Hematopoietic multipotent progenitor cell treated with erythropoietin and hydrocortisone succinate and interleukin-3 and kit ligand, for 8 days (in vitro differentiated cells): ENCODE measurements at places on chromosomes 1 and 21.

- DNase-seq = no peak
These were observed 157.1 kb upstream of the HMGB4 start for GRCh38 chr1:33706634-33707255.

GRCh38 chr1:153790966-153791647 lies 15.9 kb downstream of the SLC27A3 start:
- DNase-seq = peak; percentile 62

GRCh38 chr1:60111716-60112115 lies 38.1 kb upstream of the C1orf87 start:
- no peak for DNase-seq

GRCh38 chr1:25562101-25562927 lies 18.9 kb downstream of the LDLRAP1 start:
- no peak for DNase-seq

GRCh38 chr1:162023181-162023546 lies 505 bp downstream of the OLFML2B start:
- DNase-seq = no peak

GRCh38 chr1:1889090-1889750 lies 1.7 kb downstream of the GNB1 start:
- no peak for DNase-seq

- DNase-seq = no peak
These were observed at the start of gene CFAP107 for GRCh38 chr1:12745992-12746323. TSS of gene CFAP107 (plus strand) at chr1:12746200. CDS start at chr1:12746431, 231 bp downstream.

DNA sequence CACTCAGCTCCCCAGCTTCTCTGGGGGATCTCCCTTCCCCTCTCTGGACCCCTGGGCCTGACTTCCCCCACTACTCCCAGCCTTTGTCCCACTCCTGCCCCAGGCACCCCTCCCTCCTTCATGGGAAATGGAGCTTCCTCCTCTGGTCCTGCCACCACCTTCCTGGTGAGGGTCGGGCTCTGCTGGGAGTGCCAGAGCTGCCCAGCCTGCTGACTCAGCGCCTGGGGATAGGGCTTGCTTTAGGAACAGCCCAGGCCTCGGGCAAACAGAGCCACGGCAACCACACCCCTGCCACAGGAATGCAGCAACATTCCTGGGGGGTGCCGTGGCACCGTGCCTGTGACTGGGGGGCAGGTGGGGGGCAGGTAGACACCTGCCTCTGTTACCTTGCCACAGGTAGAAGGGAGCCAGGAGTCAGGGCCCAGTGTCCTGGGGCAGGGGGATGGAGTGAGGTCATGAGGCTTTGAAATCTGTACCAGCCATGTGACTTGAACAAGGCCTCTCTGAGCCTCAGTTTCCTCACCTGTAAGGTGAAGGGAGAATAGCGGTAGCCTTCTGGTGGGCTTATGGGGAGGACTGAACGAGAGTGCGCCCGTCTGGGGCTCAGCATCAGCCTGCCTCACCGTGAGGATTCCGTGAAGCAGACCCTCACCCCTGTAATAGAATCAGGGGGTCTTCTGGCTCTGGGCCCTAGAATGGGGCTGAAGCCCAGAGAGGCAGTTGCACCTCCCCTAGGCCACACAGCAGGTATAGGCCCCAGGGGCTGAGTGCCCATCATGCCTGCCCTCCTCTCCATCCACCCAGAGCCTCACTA lies 17.8 kb upstream of the EPHA2 start:
- DNase-seq = no peak

DNA sequence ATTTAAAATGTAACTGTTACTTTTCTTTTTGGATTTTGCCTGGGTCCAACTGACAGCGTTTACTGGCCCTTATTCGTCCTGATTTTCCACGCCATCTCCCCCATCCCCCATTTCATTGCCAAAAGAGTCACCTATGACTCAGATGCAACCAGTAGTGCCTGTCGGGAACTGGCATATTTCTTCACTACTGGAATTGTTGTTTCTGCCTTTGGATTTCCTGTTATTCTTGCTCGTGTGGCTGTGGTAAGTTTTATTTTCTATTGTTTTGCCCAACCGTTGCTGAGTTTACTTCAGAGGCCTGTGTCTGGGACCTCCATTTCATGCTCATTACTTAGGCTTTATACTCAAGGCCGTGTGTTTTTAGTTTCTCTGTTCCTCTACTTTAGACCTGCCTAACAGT lies 9.3 kb downstream of the LEPR start:
- no peak for DNase-seq

- DNase-seq = no peak
These were observed 30.7 kb downstream of the JAK1 start for GRCh38 chr1:64935551-64936155.

- DNase-seq = no peak
These were observed 56.3 kb downstream of the ITGB3BP start for GRCh38 chr1:63466759-63467158.

DNA sequence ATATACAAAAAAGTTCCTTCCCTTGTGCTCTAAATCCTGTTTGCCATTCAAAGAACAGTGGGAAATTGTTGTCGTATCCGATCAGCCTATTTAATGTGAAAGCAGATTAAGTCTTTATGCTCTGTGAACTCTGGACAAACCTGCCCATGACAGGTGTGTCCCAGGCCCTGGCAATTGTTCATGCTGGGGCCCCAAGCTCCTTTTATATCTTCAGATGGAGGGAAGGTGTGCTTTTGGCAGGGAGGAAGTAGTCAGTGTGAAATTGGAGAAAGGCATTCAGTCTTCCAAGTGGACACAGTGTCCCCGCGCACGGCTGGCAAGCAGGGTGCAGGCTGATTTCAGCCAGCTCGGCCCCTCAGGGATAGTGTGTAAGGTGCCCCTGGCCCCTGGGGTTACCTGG lies 135.1 kb upstream of the F3 start:
- DNase-seq = no peak

GRCh38 chr1:19065526-19066247 lies 109.2 kb upstream of the IFFO2 start:
- no peak for DNase-seq

GRCh38 chr1:116242741-116243140 lies 130.3 kb upstream of the ATP1A1 start:
- peak; percentile 9 for DNase-seq

DNA sequence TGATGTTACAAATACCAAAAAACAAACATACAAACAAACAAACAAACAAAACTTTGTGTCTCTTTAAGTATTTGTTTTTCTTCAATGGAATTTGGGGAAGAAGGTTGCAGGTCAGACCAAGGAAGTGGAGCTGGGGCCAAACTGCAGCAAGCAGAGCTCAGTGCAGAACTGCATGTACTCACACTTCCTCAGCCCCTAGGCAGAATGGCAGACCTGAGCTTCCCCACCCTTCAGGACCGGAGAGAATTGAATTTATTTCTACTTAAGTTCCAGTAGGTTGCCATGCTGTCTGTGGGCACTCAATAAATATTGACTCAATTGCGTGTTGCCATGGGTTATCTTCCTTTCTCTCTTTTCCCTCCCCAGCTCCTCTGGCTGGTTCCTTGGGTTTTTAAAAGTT lies 173.6 kb downstream of the PTGER3 start:
- DNase-seq = no peak

- no peak for DNase-seq
These were observed 10.1 kb upstream of the GUCA2B start for GRCh38 chr1:42142894-42143675.

DNA sequence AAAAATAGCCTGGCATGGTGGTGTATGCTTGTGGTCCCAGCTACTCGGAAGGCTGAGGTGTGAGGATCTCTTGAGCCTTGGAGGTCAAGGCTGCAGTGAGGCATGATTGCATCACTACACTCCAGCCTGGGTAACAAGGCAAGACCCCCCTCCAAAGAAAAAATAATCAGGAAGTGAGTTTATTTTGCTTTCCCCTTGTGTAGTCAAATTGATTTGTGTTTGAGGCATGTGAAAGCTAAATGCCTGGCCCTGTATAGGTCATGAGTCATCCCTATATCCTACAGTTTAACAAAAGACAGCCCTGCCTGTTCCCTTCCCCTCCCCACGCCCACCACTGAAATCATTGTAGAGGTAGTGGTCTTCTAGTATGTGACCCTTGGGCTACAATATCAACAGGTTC lies 241.4 kb upstream of the JUN start:
- no peak for DNase-seq
